ENCODE measurements at places on chromosomes 5 and 9. TPM values are rescaled to one million over a fixed set of nuclear protein-coding genes. Genes with fewer than 3 reads are reported as not detected.

The RLN1 gene
- not detected for total RNA-seq

GRCh38 chr5:159504106-159504856, 174.0 kb upstream of the IL12B start:
- H3K4me1 ChIP-seq, result peaks cover 14% of the 10 kb centered on the region
- H3K27ac ChIP-seq, result peak overlapping the region; percentile 41
- H3K27me3 ChIP-seq, result no peaks in the 10 kb centered on the region
- DNase-seq, result no peak
- peak overlapping the region; percentile 4 for H3K4me3 ChIP-seq

The MEIKIN gene
- not detected for total RNA-seq

DNA sequence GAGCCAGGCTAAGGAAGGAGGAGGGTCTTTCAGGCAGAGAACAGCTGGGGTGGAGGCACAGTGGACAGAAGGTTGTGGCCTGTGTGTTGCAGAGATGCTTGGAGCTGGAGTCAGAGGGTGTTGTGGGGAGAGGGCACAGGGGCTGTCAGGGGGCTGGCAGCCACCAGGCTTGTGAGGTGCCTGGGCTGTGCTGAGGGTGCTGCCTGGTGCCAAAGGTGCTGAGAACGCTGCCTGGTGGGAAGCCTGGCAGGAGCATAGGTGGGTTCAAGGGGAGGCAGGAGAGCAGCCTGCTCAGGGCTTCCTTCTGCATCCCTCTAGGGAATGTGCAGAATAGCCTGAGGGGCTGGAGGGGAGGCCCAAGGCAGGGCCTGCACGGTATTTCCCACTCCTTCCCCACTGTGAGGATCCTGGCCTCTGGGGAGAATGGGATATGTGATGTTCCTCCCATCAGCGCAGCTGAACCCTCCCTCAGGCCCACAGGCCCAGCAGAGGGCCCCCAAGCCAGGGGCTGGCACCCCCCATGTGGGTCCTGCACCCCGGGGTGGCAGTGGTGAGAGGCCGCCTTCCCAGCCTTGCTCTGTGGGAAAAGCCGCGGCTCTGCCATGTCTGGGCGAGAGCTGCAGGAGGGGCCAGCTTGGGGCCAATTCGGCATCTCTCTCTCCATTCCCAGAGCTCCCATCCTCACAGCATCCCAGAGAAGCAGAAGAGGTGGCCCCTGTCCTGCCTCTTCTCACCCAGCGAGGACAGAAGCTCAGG, 76.3 kb downstream of the CACNA1B start:
- peak; percentile 14 for DNase-seq
- no peaks in the 10 kb centered on the region for H3K4me1 ChIP-seq
- H3K27me3 ChIP-seq, result no peaks in the 10 kb centered on the region

GRCh38 chr5:5291357-5291756, 131.1 kb upstream of the ICE1 start:
- H3K27ac ChIP-seq, result no peak overlapping the region
- no peak overlapping the region for H3K4me3 ChIP-seq
- H3K4me1 ChIP-seq, result peaks cover 8% of the 10 kb centered on the region
- no peaks in the 10 kb centered on the region for H3K36me3 ChIP-seq
- H3K27me3 ChIP-seq, result no peaks in the 10 kb centered on the region

DNA sequence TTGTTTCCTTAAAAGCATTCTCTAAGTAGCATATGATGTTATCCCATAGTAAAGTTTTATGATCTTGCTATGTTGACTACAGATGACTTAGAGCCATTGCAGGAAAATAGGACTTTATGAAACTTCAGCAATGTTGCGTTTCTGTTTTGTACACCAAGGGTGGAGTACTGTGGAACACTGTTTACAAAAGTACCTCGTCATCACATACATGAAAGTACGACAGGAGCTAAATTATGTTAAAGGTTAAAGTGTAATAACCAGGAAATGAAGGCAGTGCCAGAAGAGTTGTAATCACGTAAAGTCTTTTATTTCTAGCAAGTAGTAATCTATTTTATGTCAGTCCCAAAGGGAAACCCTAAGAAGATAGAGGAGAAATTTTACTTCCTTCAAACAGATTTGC, 50.9 kb downstream of the C9orf85 start:
- DNase-seq, result no peak
- no peaks in the 10 kb centered on the region for H3K4me1 ChIP-seq
- no peaks in the 10 kb centered on the region for H3K36me3 ChIP-seq
- no peaks in the 10 kb centered on the region for H3K27me3 ChIP-seq

The PPIP5K2 gene
- 78.5 TPM for total RNA-seq

DNA sequence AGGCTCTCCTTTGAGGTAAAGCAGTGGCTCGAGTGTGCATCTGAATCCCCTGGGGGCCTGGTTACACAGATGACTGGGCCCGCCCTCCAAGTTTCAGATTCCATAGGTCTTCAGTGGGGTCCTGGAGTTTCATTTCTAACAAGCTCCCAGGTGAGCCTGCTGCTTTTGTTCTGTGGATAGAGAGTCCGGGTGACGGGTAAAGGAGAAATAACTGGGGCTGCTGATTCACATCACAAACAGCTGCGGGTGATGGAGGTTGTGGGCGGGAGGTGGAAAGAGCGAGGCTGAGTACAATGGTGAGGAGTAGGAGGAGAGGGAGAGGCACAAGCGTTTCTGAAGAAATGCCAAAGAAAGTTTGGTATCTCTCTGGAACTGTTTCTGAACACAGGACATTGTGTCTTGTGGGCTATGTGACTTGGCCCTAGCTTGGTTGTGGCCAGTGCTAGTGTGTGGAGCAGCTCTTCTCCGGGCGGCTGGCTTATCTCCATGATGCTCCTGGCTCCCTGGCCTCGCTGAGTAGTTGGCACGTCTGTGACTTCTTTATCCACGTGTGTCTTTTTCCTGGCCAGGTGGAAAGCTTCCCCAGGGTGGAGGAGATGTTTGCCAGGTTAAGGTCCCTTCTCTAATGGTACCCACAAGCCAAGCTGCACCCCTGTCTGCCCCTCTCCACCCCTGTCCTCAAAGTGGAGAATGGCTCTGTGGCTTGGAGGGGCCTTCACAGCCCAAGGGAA, 61.7 kb downstream of the HSPA4 start:
- peaks cover 11% of the 10 kb centered on the region for H3K4me1 ChIP-seq
- peaks cover 5% of the 10 kb centered on the region for H3K27me3 ChIP-seq
- no peak overlapping the region for H3K27ac ChIP-seq
- no peak overlapping the region for H3K4me3 ChIP-seq
- H3K36me3 ChIP-seq, result no peaks in the 10 kb centered on the region

The NOXA1 gene
- total RNA-seq, result 0.88 TPM

DNA sequence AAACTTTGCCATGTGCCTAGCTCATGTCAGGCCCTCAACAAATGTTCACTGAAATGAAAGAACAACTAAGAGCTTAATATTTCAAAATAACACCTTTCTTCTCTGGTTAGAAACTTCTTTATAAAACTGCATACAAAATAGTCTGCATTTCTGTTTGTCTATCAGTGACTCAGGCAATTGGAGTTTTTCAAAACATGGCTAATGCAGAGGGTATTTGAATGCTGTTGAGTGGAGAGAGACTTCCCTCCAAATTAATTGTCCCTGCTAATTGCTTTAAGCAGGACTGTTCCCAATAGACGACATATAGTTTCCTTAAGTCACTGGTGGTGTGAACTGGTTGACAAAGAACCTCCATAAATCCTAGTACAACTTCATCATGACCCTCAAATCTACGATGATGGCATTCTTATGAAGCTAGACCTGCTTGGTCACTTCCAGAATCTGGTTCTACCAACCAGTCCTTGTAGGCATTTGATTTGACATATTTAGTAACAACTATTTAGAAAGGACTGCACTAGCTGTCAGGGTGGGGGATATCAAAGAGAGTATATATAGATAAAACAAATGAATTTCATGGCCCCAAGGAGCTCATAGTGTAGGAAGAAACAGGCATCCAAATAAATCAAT, 84.5 kb downstream of the PRLR start:
- no peak overlapping the region for H3K27ac ChIP-seq
- H3K36me3 ChIP-seq, result no peaks in the 10 kb centered on the region
- H3K4me1 ChIP-seq, result peaks cover 10% of the 10 kb centered on the region
- H3K27me3 ChIP-seq, result no peaks in the 10 kb centered on the region
- DNase-seq, result no peak

DNA sequence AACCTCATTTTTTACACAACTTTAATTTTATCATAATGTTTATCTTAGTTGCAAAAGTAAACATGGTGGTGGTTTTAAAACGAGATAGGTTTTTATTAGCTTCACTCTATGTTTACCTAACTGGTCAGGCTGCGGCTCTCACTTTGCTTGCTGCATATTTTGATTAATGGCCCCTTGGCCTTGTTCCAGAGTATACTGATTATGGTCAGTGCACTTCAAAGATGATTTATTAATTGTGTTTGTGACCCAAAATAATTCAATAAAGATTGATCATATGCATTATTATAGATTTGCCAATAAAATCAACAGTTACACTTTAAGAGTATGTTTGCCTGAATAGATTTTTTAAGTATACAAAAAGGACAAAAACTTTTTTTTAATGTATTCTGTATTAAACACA, 188.0 kb downstream of the XRCC4 start:
- peaks cover 7% of the 10 kb centered on the region for H3K27me3 ChIP-seq
- no peak overlapping the region for H3K4me3 ChIP-seq
- H3K27ac ChIP-seq, result no peak overlapping the region

GRCh38 chr9:2389404-2389803, 232.2 kb upstream of the VLDLR start:
- no peak overlapping the region for H3K27ac ChIP-seq
- no peaks in the 10 kb centered on the region for H3K4me1 ChIP-seq
- DNase-seq, result no peak
- no peaks in the 10 kb centered on the region for H3K27me3 ChIP-seq

DNA sequence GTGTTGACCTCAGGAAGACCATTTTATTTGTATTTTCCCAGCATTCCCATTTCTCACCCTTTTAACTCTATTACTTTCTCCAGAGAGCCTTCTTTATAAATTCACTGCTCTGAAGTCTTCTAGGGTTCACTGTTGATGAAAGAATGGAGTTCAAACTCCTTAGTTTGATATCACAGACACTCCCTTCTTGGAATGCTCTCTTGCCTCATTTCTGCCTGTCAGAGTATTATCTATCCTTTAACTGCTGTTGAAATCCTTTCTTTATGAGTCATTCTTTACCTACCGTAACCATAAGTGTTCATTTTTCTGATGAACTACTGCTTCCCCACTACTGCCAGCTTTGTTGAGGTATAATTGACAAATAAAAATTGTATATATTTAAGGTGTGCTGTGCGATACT, 4.3 kb downstream of the RIC1 start:
- peaks cover 25% of the 10 kb centered on the region for H3K4me1 ChIP-seq
- H3K27ac ChIP-seq, result no peak overlapping the region
- no peak for DNase-seq
- no peaks in the 10 kb centered on the region for H3K27me3 ChIP-seq
- no peak overlapping the region for H3K4me3 ChIP-seq

DNA sequence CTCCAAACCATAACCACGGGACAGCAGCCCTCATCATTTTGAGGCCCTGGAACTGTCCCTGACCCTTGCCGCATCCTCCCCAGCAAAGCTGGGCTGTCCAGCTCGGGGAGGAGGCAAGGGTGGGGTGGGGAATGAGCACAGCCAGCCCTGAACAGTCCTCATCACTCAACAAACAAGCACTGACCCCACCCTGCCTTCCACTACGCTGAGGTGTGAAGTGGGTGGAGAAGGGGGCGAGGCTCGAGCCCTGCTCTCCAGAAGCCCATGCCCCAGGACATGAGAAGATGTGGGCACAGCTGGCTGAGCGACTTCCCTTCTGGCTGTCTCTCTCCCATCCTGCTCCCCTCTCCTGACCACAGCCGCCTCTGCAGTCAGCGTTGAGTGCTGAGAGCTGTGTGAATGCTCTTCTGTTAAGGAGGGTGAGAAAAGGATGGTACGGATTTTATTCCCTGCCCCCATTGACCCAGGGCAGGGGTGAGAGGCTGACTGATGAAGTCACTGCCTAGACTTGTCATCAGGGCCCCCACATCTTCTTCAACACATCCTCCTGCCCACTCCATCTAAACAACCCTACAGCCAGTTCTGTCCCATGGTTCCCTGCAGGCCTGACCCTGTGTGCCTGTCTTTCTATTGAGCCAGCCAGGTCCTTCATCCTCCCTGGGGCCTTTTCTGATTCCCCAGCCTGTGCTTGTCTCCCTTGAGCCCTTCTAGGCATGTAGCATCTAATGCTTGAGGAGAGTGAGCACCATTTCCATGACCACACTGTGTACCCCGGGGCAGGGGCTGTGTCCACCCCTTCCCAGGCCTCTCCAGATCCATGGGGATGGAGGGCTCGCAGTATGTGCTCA, 276.0 kb downstream of the FSTL4 start:
- no peaks in the 10 kb centered on the region for H3K36me3 ChIP-seq
- H3K4me1 ChIP-seq, result no peaks in the 10 kb centered on the region
- H3K27me3 ChIP-seq, result no peaks in the 10 kb centered on the region
- no peak overlapping the region for H3K4me3 ChIP-seq
- no peak for DNase-seq
- H3K27ac ChIP-seq, result no peak overlapping the region

DNA sequence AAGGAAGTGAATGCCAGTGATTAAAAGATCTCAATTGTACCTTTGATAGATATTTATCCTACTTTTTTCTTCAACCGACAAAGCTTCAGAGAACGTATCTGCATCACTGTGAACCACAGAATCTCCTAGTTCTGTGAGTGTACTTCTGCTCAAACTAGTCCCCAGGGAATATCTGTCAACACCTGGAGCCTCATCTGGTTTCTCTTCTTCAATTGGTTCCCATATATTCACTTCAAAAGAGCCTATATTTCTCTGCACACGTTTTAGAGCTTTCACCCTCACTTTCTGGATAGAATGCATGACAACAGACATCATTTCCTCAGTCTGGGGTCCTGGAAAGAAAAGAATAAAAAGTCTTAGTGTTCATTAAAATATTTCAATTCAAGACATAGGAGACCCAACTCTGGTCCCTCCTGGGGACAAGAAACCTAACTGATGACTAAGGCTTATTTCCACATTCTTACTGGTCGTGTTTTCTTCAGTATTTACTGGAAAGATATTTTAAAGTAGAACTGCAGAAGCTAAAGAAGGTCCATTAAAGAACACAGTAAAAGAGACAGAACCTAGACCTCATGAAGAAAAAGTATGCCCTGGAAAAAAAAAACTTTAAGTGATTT, 64.3 kb downstream of the CPLANE1 start:
- H3K27me3 ChIP-seq, result no peaks in the 10 kb centered on the region
- no peak overlapping the region for H3K27ac ChIP-seq
- peaks cover 2% of the 10 kb centered on the region for H3K4me1 ChIP-seq
- H3K4me3 ChIP-seq, result no peak overlapping the region

The S100Z gene
- not detected for total RNA-seq

DNA sequence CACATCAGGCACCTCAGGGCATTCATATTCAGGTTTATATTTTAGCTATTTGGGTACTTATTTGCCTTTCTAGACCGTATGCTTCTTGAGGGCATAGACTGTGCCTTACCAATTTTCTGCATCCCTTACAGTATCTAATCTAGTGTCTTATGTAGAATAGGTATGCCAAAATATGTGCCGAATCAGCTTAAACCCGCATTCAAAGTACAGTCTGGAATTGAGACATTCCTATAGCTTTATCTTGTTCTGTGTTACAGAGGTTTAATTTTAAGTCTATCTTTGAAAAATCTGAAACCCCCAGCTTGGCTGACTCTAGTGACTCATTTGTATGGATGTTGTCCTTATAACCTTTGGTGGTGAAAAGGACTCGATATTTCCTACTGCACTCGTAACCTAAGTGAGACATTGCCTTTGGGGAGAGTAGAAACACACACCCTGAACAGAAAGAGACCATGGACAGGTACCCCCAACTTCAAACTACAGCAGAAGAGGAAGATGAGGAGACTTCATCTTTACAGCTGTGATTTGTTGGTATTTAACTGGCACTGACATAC, 27.0 kb upstream of the TMOD1 start:
- H3K27ac ChIP-seq, result no peak overlapping the region
- no peak overlapping the region for H3K4me3 ChIP-seq
- no peak for DNase-seq
- no peaks in the 10 kb centered on the region for H3K4me1 ChIP-seq
- H3K36me3 ChIP-seq, result no peaks in the 10 kb centered on the region

The FOXD4L5 gene
- total RNA-seq, result under 0.01 TPM

All from osteoblast (primary cell).